Activated CD8-positive, alpha-beta memory T cell treated with anti-CD3 and anti-CD28 coated beads, Interleukin-2, amount 50 U/mL, for 48 hours (primary cell): ENCODE measurements at places on chromosomes 12 and 14.

DNA sequence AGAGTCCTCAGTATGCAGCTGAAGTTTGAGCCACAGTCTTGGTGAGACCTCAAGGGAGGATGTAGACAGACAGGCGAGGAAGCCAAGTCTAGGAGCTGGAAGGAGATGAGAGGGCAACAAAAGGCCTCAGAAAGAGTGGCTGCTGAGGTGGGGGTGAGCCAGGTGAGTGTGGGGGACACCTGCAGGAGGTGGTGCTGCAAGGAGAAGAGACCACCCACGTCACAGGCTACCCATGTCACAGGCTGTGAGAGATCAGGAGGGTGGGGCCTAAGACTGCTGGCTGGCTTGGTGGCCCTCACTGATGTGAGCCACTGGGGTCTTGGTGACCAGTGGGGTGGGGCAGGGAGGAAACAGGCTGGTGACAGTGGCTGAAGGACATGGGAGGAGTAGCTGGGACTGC, 97.3 kb downstream of the KIF26A start:
- DNase-seq, result no peak

DNA sequence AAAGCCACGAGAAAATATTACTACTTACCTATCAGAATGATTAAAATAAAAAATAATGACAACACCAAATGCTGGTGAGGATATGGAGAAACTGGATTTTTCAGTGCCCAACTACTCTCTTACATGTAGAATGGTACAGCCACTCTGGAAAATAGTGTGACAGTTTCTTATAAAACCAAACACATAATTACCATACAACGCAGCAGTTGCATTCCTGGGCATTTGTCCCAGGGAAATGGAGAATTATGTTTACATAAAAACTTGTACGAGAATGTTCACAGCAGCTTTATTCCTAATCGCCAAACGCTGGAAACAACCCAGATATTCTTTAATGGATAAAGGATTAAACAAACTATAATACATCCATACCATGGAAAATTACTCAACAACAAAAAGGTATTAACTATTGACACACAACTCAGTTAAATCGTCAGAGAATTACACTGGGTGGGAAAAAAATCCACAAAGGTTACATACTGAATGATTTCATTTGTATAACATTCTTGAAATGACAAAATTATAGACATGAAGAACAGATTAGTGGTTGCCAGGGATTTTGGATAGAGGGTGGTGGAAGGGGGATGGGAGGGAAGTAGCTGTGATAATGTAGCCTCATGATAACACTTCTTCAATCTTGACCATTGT, 35.4 kb downstream of the TAOK3 start:
- DNase-seq, result no peak

- no peak for DNase-seq
These were observed 417.2 kb downstream of the RAD51B start for GRCh38 chr14:68236582-68237458.

- no peak for DNase-seq
These were observed 183.2 kb downstream of the TMEM132D start for GRCh38 chr12:129720618-129721017.

GRCh38 chr12:92968176-92968813, 39.2 kb upstream of the EEA1 start:
- no peak for DNase-seq

DNA sequence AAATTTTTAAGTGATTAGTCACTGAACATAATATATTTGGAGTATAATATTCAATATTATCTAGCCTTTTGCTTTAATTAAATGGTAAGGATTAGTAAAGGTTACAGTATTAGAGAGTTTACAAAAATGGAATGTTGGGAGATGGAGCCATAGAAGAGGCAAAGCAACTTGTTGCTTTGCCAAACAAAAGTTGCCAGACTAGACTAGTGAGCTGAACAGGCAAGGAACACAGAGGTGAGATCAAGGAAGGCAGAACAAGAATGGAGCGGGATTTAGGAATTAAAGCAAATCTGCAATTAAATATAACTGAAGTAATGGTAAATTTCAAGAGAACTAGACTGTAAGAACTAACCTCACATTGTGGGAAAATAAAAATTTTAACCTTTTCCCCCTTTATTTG, 5.1 kb downstream of the ARF6 start:
- no peak for DNase-seq

DNA sequence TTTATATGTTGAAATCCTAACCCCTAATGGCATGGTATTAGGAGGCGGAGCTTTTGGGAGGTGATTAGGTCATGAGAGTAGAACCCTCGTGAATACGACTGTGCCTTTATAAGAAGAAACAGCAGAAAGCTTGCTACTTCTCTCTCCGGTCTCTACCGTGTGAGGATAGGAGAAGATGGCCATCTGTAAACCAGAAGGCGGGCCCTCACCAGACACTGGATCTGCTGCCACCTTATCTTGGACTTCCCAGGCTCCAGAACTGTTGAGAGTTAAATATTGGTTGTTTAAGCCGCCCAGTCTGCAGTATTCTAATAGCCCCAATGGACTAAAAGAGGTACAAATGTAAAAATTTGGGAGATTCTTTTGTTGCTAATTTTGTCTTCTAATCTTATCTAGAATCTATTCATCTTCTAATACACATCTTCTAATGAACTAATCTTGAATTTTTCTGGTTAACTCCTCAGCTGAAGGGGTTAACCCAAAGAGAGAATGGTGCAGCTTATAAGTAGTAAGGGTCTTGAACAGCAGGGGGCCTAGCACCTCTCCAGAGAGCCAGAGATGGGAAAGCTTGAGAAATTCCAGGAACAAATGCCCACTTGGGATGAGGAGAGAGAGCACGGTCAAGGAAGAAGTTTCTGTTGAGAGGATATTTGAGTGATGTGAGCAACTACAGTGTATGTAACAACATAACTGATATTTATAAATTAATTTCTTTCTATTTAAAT, 264.0 kb upstream of the GRIP1 start:
- DNase-seq, result no peak

- no peak for DNase-seq
These were observed 1322.5 kb downstream of the FSCB start for GRCh38 chr14:43184540-43184939.

- no peak for DNase-seq
These were observed 11.3 kb upstream of the FAM181A start for GRCh38 chr14:93915800-93916199.

DNA sequence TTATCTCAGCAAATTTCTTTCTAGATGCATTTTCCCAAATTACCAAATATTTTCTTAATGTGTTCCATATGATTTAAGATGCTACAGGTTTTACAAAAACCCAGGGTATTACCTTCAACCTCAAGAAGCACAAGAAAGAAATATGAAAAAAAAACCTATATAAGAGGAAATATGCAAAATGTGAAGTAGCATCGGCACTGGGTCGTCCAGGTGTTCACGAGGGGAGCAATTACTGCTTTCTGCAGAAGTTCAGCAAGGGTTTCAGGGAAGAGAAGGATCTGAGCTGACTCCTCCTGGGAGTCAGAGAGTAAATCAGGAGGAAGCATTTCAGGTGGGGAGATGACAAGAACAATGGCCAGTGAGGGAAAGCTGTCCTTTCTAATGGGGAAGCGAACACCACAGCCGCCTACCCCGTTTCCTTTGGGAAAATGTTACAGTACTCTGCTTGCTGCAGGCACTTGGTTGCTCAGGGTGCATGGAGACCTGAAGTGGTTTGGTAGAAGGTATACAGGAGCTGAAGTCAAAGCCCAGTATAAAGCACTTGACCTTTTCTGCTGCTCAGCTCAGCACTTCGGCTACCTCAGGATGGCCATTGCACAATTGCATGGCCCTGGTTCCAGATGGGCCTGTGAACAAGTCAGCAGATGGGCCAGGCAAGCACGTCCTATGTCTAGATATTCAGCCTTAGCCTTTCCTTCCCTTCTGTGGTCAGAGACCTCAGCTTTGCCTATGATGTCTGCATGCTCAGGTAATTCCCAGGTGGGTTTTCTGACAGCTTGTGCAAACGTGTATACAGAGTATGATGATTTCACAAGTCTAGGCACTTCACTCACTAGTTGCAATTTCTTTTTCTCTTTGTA, 155.6 kb downstream of the PAX9 start:
- no peak for DNase-seq

- DNase-seq, result no peak
These were observed 11.1 kb upstream of the NPFF start for GRCh38 chr12:53518381-53518780.

DNA sequence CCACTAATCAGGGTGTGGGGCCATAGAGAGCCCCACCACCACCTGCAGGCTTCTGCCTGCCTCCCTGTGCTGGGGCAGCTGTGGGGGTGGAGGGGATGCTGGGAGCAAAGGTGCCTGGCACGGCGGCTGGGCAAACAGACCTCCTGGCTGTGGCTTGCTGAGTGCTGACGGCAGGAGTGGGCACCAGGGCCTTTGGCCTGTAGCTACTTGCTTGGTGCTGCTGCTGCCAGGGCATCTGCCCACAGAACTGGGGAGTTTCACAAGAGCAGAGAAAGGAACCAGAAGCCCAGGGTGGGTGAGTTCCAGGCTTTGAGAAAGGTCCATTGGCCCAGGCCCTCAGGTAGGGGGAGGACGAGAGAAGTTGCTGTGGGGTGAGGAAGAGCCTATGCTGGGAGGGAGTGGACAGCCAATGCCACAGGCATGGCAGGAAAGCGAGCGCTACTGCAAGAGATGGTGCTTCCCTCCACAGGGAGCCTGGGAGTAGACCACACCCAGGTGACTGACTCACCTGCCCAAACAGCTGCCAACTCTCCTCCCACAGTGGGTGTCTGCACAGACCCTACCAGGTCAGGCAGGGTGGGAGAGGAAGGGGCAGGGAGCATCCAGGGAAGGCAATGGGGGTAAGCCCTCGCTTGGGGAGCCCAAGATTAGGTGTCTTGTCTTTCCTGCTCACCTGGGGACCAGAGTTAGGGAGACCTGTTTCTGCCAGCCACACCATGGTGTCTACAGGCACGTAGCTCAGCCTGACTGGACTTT, 39.0 kb upstream of the HDAC7 start:
- no peak for DNase-seq

DNA sequence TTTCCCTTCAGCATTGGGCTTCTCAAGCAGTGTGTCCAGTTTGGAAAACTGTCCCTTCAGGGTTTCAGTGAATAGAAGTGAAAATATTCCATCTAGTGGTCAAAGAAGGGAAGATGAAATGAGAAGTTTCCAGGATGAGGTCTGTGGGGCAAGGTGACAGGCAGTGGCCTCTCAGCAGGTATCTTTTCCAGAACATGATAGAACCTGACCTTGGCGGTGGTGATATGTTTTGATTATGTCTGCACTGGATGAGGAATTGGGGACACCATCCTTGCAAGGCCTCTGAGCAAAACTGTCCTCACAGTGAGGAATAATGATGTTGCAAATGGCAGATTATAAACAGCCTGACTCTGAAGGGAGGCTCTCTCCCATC, 4.7 kb downstream of the GPX2 start:
- no peak for DNase-seq

DNA sequence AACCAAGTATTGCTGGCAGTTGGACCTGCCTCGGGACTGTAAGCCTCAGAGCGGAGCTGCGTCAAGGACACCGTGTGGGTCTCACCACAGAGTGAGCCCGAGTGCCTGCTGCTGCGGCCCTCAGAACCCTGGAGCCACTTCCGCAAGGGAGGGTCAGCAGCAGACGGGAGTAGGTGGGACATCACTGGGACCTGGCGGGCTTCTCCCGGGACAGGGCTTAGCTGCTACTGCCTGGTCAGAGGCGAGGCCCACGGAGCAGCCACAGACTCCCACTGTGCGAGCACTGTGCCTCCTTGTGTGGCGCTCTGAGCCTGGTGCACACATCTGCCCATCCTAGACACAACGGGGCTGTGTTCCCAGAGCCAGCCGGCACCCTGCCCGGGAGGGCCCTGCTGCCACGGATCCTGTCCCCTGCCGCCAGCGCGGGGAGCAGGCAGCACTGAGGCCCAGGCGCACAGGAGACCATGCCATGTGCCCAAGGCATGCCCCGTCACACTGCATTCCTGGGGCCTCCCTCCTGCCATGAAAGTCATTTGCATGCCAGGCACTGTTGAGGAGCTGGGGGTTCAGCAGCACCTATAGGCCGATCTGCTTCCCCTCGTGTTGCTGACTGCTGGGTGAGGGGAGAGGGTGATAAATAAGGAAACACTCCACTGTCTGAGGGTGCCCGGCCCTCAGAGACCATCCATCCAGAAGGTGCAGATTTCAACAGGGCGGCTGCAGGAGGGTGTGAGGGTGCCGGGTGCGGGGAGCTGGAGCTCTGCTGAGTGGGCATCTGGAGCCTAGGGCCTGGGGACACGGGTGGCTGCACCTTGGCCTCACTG, 10.0 kb downstream of the HIP1R start:
- DNase-seq, result no peak

GRCh38 chr12:51132693-51133092, 40.2 kb downstream of the TFCP2 start:
- no peak for DNase-seq

DNA sequence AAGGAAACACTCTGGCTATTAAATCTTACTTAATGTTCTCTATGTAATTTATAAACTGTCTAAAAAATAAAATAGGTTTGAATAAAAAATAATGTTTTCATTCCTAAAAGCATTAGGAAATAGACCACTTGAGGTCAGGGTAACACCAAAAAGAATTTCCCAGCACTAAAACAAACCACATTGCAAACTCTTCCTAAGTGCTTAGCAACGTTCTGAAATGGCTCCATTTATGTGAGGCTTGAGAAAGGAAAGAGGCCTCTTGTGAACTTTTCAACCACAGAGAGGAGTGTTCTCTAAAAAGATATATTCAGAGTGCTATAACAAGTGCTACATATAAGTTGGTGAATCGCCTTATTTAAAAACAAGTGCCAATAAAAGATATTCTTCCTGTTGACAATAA, 42.7 kb downstream of the ALX1 start:
- no peak for DNase-seq
